ENCODE measurements at places on chromosomes 13 and 19.

GRCh38 chr13:113897161-113897560 lies 33.3 kb upstream of the GAS6 start:
- no peak for DNase-seq

DNA sequence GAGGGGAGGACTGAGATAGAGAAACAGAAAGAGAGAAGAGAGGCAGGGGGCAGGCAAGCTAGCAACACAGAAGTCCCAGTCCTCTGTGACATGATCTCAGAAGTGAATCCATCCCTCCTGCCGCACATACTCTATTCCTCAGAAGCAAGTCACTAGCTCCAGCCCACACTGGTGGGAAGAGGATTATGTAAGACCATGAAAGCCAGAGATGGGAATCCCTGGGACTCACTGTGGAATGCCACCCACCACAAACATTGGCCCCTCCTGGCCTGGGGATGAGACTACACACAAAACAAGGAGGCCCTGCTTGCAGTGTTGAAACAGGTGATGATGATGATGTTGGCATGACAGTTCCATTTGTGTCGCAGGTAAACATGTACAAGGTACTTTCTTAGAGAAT lies 419.9 kb downstream of the IRS2 start:
- no peak for DNase-seq

DNA sequence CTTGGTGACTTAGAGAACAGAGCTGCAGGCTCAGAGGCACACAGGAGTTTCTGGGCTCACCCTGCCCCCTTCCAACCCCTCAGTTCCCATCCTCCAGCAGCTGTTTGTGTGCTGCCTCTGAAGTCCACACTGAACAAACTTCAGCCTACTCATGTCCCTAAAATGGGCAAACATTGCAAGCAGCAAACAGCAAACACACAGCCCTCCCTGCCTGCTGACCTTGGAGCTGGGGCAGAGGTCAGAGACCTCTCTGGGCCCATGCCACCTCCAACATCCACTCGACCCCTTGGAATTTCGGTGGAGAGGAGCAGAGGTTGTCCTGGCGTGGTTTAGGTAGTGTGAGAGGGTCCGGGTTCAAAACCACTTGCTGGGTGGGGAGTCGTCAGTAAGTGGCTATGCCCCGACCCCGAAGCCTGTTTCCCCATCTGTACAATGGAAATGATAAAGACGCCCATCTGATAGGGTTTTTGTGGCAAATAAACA lies 9.9 kb downstream of the APOC1 start:
- no peak for DNase-seq

- peak; percentile 56 for DNase-seq
Measured at GRCh38 chr19:47280183-47280797, 5.6 kb downstream of the INAFM1 start.

DNA sequence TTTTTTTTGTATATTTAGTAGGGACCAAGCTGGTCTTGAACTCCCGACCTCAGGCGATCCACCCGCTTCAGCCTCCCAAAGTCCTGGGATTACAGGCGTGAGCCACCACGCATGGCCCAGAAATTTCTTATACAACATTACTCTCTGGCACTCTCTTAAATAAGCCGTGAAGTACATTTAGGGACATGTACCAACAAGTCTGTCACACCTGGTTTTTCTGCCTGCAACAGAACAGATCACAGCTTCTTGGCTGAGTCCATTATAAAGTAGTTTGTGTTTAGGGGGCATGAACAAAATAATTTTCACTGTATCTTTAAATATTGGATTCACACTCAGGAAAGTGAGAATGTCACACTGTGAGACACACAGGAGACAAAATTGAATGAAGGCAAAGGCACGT lies 1567.3 kb downstream of the SLITRK5 start:
- DNase-seq: no peak

- DNase-seq: no peak
Measured at GRCh38 chr13:80386002-80386401, 45.1 kb upstream of the SPRY2 start.

- no peak for DNase-seq
Measured at GRCh38 chr19:39074205-39074692, 9.9 kb upstream of the ACP7 start.

GRCh38 chr13:46210362-46211083 lies 1.2 kb upstream of the LRRC63 start:
- DNase-seq: no peak

DNA sequence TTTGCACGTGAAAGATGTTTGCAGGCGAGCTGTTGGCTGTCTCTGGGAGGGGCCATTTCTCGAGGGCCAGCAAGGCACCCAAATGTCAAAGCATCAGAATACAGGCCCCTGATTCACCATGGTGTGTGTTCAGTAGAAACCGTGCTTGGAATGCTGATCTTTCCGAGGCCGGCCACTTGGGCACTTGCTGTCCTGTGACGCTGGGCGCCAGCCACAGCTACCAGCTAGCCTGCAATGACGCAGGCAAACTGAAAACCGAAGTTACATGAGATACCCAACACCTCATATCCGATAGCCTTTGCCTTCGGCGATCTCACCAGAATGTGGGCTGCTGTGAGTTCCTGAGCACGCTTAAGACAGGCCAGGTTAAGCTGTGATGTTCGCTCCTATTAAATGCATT lies 12.0 kb downstream of the THOP1 start:
- DNase-seq: no peak

- no peak for DNase-seq
Measured at GRCh38 chr19:56308792-56309191, 5.8 kb downstream of the ZSCAN5A start.

GRCh38 chr13:113399755-113400149 lies 35.8 kb upstream of the GRTP1 start:
- no peak for DNase-seq

- no peak for DNase-seq
Measured at GRCh38 chr19:7638802-7639465, 2.0 kb downstream of the STXBP2 start.

- no peak for DNase-seq
Measured at GRCh38 chr19:57599377-57599760, 316 bp upstream of the ZNF530 start.

GRCh38 chr13:88086577-88086976 lies 415.4 kb downstream of the SLITRK5 start:
- DNase-seq: no peak

- peak; percentile 87 for DNase-seq
Measured at GRCh38 chr19:4342615-4343369, 570 bp upstream of the MPND start.

DNA sequence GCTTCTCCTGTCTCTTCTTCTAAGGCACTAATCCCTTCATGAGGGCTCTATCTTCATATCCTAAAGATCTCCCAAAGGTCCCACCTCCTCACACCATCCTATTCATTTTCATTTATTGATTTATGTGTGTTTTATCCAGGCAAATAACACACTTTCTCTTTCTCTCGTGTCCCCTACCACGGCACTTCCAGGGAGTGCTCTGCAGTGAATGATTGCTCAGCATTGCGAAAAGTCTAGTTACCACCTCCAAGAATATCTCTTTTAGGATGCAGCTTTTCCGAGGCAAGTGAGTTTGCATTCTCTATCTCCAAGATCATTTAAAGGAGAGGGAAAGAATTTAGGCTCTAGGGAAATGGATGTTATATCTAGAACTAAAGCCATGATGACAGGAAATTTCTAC lies 101.7 kb downstream of the MIPEP start:
- no peak for DNase-seq

DNA sequence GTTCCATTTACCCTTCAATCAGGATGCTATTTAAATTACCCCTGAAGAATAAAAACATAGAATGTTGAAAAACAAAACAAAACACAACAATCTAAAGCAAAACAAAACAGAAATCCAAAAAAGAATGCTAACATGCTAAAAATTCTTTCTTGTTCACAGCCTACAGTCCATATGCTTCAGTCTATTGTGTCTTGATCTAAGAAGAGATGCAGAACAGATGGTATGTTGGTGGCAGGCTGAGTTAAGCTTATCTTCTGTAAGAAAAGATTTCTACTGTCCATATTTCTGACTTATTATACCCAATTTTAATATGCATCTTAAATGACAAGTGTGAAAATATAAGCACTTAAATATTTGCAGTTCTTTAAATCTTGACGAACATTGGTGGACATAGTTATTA lies 356.1 kb upstream of the SLITRK1 start:
- DNase-seq: no peak

- no peak for DNase-seq
Measured at GRCh38 chr13:44842158-44842557, 147.1 kb downstream of the NUFIP1 start.

GRCh38 chr19:17966550-17967256 lies at the start of gene KCNN1:
KCNN1 (plus strand) TSS chr19:17967107; CDS start chr19:17973889, 6,782 bp downstream.
- no peak for DNase-seq
